Brain (organoid and tissue), 16 donors: ENCODE measurements at places on chromosomes 1 and 21.

DNA sequence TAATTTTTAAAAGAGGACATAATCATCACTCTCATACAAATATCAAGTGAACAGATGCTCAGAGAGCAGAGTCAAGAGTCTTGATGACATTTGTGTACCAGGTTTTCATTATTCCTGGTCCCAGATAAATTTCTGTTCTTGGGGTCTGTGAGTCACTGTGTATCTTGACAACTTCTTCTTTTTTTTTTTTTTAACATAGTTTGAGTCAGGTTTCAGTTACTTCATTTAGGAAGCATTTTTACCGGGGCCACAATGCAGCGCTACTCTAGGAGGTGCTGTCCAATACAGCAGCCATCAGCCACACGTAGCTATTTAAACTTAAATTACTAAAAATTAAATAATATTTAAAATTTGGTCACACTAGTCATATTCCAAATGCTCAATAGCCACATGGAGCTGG is 188.1 kb upstream of the SAMSN1 start:
- DNase-seq = no peak

GRCh38 chr1:235945775-235946570 is 79.3 kb upstream of the LYST start:
- no peak for DNase-seq

GRCh38 chr1:246165826-246166709 is 341.0 kb downstream of the SMYD3 start:
- no peak for DNase-seq

DNA sequence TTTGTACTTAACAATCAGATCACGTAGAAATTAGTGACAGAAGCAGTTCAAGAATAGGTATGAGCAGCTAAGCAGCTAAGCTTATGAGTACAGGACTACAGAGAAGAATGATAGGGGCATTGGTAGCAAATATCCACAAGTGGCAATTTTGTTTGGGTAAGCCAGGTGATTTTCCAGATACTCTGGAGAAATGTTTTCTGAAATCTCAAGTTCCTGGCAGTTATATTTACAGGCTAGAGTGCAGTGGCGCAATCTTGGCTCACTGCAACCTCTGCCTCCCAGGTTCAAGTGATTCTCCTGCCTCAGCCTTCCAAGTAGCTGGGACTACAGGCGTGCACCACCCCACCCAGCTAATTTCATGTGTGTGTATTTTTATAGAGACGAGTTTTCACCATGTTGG is 55.1 kb downstream of the ARID4B start:
- DNase-seq = no peak

DNA sequence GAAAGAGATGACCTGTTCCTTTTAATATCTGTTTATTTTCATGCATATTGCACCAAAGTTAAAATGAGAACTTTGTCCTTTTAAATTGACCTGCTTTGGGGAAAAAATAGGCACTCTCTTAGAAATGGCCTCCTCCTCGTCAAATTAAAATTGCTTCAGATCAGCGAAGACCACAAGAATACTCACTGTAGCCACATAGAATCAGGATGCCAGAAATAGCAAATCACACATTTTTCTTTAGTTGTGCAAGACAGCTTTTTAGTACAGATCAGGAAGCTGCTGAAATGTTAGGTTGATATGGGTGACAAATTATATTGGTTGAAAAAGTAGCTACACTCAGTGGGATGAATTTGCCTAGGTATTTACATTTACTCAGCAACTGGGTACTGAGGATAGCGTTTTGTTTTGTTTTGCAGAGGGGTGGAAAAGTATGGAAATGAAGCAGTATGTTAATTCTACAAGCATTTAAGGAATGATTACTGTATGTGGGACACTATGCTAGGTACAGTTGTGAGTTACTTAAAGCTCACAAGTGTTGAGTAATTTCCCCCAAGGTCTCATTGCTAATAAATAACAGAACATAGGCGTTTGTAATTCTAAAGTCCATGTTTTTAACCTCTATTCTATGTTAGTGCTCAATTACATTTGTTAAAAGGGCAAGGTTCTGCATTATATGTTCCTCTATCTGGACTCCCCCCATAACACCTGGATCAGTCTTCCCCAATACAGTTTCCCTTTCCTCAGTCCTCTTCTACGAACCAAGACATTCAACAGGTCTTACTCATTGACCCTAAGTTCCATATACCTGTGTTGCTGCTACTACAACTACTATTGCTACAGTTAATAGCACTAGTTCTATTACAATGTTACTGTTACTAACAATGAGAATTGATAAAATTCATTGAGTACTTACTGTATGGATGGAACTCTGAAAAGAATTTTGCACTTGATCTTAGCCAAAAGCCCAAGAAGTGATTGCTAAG is 99.4 kb upstream of the S1PR1 start:
- DNase-seq = no peak

GRCh38 chr1:154446292-154446691 is 41.1 kb downstream of the IL6R start:
- DNase-seq = no peak
